ENCODE measurements at places on chromosomes 7 and 10.
A peak's percentile ranks its signal among the peaks of the same experiment; 100 is the strongest.

DNA sequence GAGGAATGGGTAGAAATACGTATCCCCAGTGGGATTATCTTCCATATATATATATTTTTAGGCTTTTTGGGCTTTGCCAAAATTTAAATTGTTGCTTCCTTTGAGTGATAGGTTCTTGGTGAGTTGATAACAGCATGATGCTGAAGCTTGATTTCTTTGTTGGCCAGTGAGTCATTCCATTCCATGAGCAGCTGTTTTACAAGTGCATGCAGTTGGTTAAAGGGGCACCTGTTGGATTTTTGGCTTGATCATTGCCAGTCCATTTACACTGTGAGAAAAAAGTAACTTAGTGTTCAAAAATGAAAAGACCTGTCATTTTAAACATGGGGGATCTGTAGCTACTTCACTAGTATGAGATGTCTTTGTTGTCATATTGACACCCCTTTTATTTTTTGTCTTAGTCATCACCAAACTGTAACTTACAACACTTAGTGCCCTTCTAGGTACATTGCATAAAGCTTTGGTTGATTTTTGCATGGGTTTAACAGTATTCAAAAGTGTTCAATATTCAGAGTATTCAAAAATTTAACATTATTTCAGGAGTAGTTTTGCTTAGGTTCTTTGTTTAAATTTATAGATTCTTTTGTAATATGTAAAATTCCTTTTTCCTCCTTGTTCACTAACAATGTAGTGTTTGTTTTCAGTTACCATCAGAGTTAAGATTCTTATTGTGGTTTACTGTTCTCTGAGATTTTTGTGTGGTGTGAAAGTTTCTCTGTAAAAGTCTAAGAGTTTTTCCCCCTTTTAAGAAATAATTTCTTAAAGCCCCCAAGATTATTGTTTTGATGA, 8.8 kb downstream of the AKAP9 start:
- DNase-seq, result no peak

DNA sequence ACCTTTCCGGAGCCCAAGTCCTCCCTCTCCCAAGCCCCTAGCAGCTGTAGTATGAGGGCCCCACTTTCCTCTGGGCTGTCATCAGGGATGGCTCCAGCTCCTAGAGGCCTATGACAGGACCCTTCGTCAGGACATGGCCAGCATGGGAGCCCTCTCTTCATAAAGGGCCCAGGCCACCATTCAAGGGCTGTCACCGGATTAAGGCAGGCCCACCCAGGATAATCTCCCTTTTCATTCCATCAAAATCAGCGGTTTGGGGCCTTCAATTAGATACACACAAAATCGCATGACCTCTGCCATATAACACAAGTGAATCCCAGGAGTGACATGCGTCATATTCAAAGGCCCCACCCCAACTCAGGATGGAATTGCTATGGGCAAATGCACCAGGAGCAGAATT, 12.2 kb upstream of the GDF10 start:
- DNase-seq, result no peak

DNA sequence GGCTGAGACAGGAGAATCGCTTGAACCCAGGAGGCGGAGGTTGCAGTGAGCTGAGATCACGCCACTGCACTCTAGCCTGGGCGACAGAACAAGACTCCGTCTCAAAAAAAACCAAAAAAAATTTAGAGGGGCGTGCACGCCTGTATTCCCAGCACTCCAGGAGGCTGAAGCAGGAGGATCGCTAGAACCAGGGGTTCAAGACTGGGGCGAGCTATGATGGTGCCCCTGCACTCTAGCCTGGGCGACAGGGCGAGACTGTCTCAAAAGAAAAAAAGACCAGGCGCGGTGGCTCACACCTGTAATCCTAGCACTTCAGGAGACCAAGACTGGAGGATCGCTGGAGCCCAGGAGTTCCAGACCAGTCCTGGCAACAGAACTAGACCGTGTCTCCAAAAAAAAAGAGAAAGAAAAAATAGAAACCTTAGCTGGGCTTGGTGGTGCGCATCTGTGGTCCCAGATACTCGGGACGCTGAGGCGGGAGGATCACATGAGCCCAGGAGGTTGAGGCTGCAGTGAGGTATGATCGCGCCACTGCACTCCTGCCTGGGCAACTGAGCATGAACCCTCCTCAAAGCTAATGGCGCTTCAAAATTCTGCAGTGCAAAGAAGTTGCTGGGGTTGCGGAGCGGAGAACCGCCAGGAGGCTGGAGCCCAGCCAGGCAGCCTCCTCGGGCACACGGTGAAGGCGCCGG, 382 bp upstream of the MBLAC1 start:
- peak; percentile 12 for DNase-seq

- DNase-seq, result peak; percentile 80
These were observed 238.5 kb downstream of the PHF14 start for GRCh38 chr7:11212080-11212711.

- no peak for DNase-seq
These were observed 492.9 kb upstream of the FOXK1 start for GRCh38 chr7:4189131-4189570.

DNA sequence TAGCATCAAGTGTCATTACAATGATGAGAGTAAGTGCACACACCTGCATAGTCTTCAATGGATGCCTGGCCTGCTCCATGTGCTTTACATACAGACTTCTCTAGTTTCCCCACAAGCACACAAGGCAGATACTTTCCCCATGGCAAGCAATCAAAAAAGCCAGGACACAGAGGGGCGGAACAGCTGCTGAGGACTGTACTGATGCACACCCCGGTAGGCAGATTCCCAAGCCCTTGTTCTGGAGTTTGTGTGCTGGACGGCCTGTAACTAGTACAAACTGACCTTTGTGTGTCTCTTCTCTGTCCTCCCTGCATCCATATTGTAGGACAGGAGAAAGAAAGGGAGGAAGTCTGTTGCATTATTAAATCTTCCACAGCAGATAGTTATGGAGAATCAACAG, 25.8 kb downstream of the UBE2D4 start:
- no peak for DNase-seq

DNA sequence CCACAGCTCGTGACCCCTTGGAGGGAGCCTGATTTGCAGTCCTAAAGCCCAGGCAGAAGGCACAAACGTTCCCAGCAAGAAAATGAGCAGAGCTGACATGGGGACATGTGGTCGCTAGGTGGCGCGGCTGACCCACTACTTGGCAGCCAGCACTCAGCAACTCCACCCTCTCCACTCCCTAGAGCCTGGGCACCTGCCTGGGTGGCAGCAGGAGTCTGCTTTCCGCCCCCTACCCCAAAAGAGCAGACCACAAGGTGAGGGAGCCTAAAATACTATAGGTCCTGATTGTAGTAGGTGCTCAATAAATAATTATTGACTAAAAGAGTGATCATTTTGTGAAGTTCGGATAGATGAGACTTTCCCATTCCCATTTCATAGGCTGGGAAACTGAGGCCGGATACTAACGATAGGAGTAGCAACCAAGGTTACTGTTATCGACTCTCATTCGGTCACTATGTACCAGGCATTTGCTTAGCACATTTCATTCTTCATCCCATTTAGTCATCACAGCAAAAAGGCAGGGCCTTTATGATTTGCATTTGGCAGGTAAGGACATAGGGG, 57.4 kb downstream of the NEUROG3 start:
- peak; percentile 78 for DNase-seq

DNA sequence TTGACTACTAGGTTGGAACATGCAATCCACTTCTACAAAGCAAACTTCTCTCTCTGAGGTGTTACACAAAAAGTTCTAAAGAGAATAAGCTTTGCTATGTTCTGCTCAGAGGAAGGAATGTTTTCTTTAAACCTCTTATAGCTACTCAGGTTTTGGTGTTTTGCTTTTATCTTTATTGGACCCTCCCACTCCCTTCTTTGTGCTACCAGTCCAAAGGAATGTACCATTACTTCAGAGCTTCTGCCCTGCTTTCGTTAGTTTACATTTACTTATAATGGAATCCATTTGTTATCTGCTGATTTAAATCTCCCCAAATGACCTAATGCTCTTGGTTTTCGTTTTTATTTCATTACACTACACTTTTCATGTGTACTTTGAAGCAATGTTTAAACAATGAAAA, 154.9 kb downstream of the ATE1 start:
- peak; percentile 34 for DNase-seq

GRCh38 chr7:96414931-96415292, 93.0 kb upstream of the SLC25A13 start:
- DNase-seq, result peak; percentile 58

DNA sequence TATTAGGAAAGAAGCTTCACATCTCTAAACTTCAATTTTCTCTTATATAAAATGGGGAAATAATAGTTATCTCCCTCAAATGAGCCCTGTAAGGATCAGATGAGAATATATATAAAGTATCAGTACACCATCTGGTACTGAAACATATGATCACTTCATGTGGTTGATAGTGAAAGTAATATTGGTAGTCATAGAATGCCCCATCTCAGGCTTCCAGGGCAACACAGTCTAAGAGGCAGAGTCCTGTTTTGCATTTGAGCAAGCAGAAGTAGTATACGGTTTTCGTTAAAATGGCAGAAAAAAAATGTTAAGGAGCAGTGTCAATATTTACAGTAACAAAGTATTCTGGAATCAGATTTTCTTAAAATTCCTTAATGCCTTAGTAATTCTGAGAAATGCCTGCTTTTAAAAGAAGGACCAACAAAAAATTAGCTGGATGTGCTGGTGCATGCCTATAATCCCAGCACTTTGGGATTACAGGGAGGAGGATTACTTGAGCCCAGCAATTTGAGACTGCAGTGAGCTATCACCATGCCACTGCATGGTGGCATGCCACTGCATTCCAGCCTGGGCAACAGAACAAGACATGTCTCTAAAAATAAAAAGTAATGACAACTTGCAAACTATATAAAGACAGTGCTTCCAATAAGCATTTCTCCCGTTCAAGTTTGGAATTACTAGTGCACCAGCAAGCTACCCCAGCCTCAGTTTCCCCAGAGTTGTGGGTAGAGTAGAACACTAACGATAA, 19.8 kb downstream of the KBTBD2 start:
- DNase-seq, result no peak

DNA sequence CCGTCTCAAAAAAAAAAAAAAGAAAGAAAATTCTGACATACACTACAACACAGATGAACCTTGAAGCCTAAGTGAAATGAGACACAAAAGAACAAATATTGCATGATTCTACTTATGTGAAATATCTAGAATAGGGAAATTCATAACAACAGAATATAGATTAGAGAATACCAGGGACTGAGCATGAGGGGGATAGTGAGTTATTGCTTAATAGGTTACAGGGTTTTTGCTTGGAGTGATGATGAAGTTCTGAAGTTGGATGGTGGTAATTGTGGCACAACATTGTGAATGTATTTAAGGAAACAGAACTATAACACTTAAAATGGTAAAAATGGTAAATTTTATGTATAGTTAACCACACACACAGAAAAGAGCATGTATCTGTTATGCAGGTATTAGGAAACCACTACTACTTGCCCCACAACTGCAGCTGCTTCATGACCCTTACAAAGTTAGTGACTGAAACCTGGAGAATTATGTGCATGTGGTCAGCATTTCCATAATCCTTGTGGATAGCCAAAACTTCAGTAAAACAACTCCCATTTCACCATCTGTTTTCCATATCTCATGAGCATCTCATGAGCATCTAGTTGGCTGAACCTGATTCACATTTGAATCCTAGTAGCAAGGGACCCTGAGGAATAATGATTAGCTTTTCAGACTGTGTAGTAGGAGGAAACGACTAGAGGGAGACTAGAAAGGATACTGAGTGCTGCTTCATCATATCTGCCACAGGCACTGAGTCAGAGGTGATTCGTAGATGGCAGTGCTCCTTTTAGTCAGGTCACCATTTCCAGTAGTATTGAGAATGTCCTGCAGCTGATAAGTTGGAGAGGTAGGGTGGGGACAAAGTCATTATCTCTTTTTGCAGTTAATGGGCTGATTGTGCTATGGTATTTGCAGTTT, 26.3 kb downstream of the SAMD8 start:
- peak; percentile 84 for DNase-seq

DNA sequence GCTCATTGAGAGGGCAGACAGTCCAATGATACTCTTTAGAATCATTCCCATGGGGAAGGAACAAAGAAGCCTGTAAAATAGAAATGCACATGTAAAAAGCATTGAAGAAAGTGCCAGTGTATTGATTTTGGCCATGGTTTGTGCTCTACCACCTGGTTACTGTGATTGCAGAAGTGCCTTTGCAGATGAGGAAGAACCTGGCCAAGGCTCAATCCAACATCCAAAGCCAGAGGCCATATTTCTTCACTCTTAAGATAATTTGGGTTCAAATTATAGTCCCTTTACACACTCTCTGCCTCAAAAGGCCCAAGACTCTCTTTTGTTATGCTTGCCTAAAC, 122.1 kb downstream of the EGFR start:
- DNase-seq, result no peak

DNA sequence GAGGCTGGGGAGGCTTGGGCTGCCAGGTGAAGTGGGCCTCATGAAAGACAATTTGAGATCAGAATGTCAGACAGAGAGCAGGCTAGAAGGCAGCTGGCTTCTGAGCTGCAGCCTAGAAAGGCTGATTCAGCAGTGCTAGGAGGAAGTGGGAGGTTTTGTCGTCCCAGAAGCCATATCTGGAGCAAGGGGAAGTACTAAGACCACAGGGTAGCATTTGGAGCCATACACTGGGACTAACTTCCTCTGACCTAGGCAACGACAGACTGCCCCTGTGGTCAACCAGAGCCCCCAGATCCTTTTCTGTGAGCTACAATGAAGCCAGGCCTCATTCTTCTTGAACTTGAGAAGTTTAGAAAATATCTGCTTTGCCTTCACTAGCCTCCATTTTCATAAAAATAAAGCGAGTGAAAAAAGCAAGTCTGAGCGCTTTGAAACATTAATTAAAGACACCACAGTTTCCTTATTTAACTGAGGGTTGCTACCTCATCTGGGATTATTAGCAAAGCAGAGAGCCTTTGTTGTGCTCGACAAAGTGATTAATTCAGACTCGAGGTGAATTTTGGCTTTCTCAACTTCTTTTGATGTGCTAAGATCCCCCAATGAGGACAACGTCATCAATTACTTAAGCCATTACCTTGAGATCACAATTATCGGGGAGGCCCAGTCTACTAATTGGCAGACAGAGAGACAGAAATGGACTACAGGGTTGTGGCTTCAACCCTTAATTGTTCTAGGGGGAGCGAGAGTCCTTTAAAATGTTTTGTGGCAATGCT, 26.6 kb downstream of the TBXAS1 start:
- DNase-seq, result no peak

- DNase-seq, result no peak
These were observed 821.2 kb downstream of the CNTNAP2 start for GRCh38 chr7:146937836-146938235.

- DNase-seq, result peak; percentile 63
These were observed 731 bp downstream of the CHCHD3 start for GRCh38 chr7:133081119-133081598.

Data from GM23248 (cell line).